Stimulated activated CD8-positive, alpha-beta memory T cell treated with anti-CD3 and anti-CD28 coated beads, Interleukin-7, amount 100 ng/mL, for 24 hours (primary cell): ENCODE measurements at places on chromosomes 1 and 21.

- no peak for DNase-seq
Measured at GRCh38 chr1:240936911-240937668, 325.1 kb upstream of the GREM2 start.

DNA sequence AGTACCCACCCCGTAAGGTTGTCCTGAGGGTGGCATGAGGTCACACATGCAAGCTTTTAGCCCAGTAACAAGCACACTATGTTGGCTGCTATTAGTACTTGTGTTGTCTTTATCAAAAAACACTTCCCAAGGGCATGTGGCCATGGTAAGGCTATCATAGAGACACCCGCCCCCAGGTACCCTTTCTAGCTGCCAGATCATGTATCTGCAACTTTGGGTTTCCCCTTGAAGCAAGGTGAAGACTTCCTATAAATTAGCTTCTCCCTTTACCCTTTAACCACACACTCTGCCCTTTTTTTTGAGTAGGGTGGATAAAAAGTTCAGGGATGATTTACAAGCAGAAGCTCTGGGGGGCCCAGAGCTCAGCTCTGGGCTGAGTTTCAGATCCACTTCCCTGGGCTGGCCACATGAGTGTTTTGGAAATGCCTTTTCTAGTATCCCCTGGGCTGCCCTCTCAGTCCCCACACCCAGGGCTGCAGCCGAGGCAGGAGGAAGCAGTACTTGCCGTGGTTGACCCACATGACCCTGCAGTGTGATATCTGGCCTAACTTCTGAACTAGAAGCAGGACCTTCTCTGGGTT lies 2.0 kb downstream of the ZDHHC18 start:
- DNase-seq, result no peak

- no peak for DNase-seq
Measured at GRCh38 chr1:16451841-16452528, 11.5 kb downstream of the NECAP2 start.

DNA sequence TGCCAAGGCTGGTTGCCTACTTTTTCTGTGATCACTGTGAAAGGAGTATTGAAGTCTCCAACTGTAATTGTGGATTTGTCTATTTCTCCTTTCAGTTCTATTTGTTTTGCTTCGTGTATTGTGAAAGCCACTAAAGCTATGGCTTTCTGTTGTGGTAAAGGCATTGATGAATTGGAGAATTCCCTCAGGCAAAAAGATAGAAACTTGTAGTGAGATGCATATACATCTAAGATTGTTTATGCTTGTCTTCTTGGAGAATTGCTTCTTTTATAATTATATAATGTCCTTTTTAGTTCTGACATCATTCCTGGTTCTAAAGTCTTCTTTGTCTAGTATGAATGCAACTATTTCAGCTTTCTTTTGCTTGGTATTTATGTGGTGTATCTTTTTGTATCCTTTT lies 36.8 kb downstream of the SWT1 start:
- DNase-seq, result no peak

GRCh38 chr1:180693564-180694244 lies 61.9 kb downstream of the XPR1 start:
- DNase-seq, result no peak

DNA sequence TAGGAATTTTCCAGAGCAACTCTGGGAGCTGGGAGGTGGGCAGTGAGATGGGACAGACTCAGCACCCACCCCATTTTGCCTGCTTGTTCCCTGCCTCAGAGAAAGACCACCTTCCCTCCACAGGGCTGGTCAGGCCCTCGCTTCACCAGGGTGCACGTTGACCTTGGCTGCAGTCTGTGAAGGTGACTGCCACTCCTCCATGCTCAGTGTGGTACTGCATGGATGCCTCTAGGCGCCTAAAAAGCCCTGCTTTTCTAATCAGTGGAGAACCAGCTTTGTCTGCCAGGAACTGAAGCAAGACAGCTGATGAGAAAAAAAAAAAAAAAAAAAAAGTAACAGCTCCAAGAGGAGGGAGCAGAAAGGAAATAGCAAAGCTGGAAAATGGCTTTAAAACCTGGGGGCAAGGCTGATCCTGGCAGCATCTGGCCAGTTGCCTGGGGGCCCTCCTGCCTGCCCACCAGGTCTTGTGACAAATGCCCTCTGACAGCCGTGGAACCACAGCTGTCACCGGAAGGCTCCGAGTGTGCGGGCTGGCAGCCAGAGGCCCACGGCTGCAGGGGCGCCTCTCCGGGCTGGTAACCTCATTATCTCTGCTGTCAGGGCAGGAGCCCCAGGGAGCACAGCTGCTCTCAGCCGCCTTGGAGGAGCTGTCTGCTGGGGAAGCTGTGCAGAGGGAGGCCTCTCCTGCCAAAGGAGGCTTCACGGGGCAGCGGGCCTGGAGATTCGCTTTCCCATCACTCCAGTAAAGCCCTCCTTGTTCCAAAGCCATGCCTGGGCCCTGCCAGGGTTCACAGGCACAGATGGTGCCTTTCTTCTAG lies 13.7 kb downstream of the KIAA1614 start:
- no peak for DNase-seq

- DNase-seq, result no peak
Measured at GRCh38 chr1:61518670-61519400, 206.1 kb downstream of the TM2D1 start.

DNA sequence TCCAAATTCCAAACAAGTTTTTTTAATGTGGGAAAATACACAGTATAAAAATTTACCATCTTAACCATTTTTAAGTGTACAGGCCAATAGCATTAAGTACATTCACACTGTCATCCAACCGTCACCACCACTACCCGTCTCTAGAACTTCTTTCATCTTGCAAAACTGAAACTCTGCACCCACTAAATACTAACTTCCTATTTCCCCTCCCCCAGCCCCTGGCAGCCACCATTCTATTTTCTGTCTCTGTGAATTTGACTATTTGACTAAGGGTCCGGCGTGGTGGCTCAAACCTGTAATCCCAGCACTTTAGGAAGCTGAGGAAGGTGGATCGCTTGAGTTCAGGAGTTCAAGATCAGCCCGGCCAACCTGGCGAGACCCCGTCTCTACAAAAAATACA lies 36.1 kb downstream of the CLSTN1 start:
- peak; percentile 10 for DNase-seq

- no peak for DNase-seq
Measured at GRCh38 chr1:85078903-85079302, 30.6 kb upstream of the MCOLN3 start.
